ENCODE measurements at places on chromosomes 4 and X.

DNA sequence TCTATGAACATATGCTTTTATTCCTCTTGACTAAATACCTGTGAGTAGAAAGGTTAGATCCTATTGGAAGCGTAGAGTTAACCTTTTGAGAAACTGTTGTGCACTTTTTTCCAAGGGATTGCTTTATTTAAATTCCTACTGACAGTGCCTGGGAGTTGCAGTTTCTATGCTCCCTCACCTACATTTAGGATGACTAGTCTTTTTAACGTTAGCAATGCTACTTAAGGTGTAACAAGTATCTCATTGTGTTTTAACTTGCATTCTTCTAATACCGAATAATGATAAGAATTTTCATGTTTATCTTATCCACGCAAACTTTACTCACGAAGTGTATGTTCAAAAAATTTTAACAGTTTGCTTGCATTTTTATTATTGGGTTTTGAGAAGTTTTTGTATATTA, 1123.9 kb upstream of the PCDH7 start:
- no peak for DNase-seq

- no peak for DNase-seq
Observed at GRCh38 chr4:2591189-2591588, 54.7 kb downstream of the FAM193A start.

GRCh38 chrX:96764864-96765263, 80.2 kb downstream of the DIAPH2 start:
- no peak for DNase-seq

DNA sequence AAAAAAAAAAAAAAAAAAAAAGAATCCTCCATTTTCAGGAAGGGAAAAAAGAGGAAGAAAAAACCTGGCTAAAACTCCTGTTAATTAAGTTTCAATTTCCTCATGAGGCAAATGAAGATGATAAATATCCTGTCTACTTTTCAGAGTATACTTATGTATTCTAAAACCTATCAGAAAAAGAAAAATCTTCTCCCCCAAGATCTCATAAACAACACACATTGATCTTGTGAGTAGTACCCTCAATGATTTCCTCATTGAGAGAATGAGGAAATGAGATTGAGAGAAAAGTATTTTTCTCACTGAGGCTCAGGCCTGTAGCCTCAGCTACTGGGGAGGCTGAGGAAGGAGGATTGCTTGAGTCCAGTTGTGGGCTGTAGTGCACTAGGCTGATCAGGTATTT, 146.7 kb downstream of the TET2 start:
- DNase-seq = no peak

GRCh38 chr4:142705820-142706219, 140.3 kb downstream of the INPP4B start:
- DNase-seq = no peak

DNA sequence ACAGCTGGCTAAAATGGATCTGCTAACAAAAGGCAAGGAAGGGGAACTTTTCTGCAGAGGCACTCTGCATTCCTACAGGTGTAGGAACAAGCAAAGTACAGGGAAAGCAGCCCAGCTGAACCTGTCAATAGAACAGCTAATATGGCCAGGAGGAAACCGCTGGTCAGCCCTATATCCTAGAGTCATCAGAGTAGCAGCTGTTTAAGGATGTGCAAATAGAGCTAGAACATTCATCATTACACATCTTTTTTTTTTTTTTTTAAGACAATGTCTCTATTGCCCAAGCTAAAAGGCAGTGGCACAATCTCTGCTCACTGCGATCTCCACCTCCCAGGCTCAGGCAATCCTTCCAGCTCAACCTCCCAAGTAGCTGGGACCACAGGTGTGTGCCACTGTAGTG, 163.0 kb downstream of the BTC start:
- no peak for DNase-seq

GRCh38 chr4:62193761-62194160, 993.6 kb downstream of the ADGRL3 start:
- DNase-seq = no peak

DNA sequence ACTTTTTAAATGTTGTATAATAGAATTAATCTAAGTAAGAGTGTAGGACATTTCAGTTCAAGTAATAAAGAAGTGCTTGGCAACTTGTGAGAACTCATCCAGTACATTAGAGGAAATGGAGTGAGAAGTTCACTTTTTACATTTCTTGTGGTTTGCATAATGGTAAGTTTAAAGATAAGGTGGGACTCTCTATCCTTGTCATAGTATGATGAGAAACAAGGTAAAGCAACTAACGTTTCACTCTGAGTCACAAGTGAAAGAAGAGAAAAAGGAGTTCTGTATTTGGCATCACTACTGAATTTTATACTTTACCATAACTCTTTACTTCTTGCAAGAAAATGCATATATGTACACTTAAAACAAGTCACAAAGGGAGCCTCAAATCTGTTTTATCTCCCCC, 219.4 kb downstream of the SLC4A4 start:
- DNase-seq = no peak

Data from HEK293T (cell line).